ENCODE measurements at places on chromosomes 12 and 14. TPM values are rescaled to one million over a fixed set of nuclear protein-coding genes. Genes with fewer than 3 reads are reported as not detected.

DNA sequence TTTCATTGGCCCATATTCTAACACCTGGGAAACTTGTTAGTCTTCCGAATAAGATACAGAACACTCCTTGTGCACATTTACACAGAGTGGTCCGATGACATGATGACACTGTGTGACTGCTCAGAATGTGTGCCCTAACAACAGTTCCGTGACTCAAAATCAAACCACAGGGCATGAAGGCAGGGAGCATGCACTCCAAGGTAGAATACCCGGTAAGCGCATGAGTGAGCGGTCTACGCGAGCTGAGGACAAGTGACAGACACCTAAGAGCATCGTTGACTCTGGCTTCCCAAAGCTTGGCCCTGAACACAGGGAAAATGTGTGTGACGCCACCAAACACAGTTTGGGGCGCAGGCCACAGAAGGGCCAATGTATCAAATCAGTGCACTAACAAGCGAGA is 18.6 kb downstream of the CLIP1 start:
- DNase-seq: no peak
- H3K27ac ChIP-seq: no peak overlapping the region
- H3K4me3 ChIP-seq: no peak overlapping the region
- H3K36me3 ChIP-seq: peaks cover 14% of the 10 kb centered on the region
- H3K27me3 ChIP-seq: no peaks in the 10 kb centered on the region

- peak; percentile 67 for DNase-seq
- H3K4me1 ChIP-seq: peaks cover 6% of the 10 kb centered on the region
- H3K36me3 ChIP-seq: no peaks in the 10 kb centered on the region
- H3K4me3 ChIP-seq: no peak overlapping the region
Measured at GRCh38 chr12:94140556-94140955, 7.8 kb upstream of the PLXNC1 start.

DNA sequence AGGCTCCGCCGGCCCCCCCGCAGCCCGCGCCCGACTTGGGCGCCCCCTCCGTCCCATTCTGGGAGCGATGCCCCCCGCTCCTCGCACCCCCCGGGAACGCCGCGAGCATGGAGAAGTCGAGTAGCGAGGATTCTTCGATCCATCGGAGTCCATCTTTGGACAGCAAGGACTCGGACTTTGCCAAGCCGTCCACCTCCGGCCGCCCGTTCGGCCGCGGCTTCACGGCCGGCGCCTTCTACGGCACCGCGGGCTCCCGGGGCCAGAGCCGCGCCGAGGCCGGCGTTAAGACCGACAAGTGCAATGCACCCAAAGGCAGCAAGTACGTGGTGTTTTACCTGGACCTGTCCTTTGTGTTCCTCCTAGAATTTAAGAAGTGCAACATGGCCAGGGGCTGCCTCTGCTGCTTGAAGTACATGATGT is 123.6 kb downstream of the TSPAN9 start:
- H3K27ac ChIP-seq: no peak overlapping the region
- peaks cover 43% of the 10 kb centered on the region for H3K27me3 ChIP-seq
- H3K36me3 ChIP-seq: no peaks in the 10 kb centered on the region
- peaks cover 4% of the 10 kb centered on the region for H3K4me1 ChIP-seq

GRCh38 chr12:85580562-85581168 is 255.5 kb downstream of the RASSF9 start:
- no peak for DNase-seq
- no peak overlapping the region for H3K4me3 ChIP-seq
- H3K4me1 ChIP-seq: no peaks in the 10 kb centered on the region
- no peak overlapping the region for H3K27ac ChIP-seq
- H3K36me3 ChIP-seq: no peaks in the 10 kb centered on the region

- peaks cover 13% of the 10 kb centered on the region for H3K36me3 ChIP-seq
- no peaks in the 10 kb centered on the region for H3K27me3 ChIP-seq
- H3K4me1 ChIP-seq: peaks cover 18% of the 10 kb centered on the region
Measured at GRCh38 chr14:102616799-102617198, 24.4 kb downstream of the RCOR1 start.

DNA sequence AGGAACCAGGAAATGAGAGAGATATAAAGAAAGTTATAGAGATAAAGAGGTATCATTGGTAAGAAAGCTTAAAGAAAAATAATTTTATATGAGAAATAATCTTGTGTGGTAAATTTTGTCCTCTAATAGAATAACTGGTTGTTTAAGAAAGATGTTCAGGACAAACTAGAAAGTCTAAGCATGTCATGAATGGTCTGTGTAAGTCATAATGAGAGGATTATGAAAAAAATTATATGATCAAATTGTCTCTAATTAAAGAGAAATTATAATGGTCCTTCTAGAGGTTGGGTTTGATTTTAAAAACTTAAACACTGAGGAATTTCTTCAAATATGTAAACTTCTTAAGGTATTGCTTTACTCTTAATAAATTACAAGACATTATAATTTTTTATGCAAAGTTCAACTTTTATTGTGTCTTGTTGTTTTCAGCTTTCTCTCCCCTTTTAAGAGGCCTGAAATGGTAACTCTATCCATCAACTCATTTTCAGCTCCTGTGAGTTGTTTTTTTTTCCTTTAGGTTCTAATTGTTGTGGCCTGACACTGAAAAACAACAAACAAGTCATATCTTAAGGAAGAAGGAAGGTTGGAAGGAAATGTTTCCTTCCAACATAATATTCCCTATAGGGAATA is 88.2 kb upstream of the CNOT2 start:
- peaks cover 5% of the 10 kb centered on the region for H3K4me1 ChIP-seq
- no peaks in the 10 kb centered on the region for H3K36me3 ChIP-seq
- DNase-seq: no peak
- no peak overlapping the region for H3K27ac ChIP-seq

- peaks cover 8% of the 10 kb centered on the region for H3K4me1 ChIP-seq
- no peak overlapping the region for H3K4me3 ChIP-seq
- peak; percentile 79 for DNase-seq
Measured at GRCh38 chr12:49358483-49359141, 8.7 kb upstream of the SPATS2 start.

DNA sequence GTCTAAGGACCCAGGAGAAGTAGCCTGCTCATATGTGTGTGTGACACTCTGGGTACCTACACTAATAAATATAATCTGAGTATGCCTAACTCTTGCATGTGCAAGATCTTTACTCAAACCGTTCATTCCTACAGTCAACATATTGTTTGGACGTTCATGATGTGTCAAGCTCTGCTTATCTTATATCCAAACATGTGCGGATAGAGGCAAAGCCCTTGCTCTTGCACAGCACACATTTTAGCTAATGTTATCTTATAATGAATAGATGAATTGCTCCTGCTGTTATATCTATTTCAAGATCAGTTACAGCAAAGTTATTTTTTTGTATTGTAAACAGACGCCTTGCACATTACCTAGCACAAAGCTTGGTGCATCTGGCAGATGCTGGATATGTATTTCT is 228.4 kb upstream of the FLRT2 start:
- DNase-seq: no peak
- H3K27me3 ChIP-seq: no peaks in the 10 kb centered on the region

DNA sequence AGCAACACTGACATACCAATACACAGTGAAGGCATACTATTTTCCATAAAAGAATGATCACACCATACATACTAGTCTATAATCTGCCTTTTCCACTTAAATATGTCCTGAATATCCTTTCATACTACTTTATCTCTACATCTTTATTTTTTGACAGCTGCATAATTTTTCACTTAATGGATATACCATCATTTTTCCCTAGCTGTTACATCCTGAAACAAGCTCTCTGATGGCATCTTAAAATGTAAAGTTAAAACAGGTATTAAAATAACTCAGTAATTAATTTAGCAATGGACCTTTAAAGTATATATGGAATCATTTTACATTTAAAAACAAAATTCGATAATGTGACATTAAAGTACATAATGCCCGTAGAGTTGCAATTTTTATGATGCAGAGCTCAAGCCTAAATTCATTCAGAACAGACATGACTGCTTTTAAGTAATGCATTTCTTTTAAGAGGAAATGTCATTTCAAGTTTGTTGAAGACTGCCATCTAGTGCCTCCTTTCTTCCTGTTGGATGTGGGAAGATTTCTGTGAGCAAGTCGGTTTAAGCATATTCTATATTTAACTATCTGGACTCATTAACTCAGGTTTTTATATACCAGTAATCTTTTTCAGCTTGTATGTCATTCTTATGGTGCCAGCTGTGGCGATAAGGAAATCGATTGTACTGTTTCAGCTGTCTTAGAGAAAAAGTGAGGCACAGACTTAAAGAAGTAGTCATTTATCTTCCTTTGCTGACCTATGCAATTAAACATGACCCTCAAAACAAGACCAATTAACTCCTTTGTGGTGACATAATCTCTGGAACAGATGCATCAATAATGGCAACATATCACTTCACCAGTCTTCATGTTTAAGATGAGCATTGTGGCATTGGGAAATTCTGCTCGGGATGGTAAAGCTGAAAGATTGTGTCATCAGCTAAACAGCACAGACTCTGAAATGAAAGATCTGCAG is 20.3 kb downstream of the PRICKLE1 start:
- peaks cover 3% of the 10 kb centered on the region for H3K27me3 ChIP-seq
- H3K27ac ChIP-seq: no peak overlapping the region
- no peaks in the 10 kb centered on the region for H3K36me3 ChIP-seq
- no peaks in the 10 kb centered on the region for H3K4me1 ChIP-seq
- DNase-seq: no peak
- H3K4me3 ChIP-seq: no peak overlapping the region

GRCh38 chr14:95197551-95197950 is 40.2 kb upstream of the DICER1 start:
- H3K27ac ChIP-seq: no peak overlapping the region
- peaks cover 2% of the 10 kb centered on the region for H3K4me1 ChIP-seq
- no peaks in the 10 kb centered on the region for H3K27me3 ChIP-seq
- no peak overlapping the region for H3K4me3 ChIP-seq

DNA sequence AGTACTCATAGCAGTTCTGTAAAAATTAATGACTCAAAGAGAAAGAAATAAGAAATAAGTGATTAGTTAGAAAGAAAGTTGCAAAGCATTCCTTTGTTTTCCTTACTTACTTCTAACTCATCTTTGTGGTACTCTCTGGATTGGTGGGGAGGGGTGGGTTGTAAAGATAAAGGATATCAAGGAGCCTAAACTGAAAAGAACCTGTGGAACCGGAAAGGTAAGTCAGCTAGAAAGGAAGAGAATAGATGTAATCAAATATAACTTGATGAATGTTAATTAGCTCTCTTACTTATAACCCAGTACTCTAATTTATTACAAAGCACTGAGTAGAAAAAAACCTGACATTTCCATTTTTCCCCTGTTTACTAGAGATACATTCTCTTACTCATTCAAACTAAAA is 37.5 kb upstream of the KRR1 start:
- no peaks in the 10 kb centered on the region for H3K36me3 ChIP-seq
- H3K27me3 ChIP-seq: peaks cover 48% of the 10 kb centered on the region
- no peak for DNase-seq
- H3K4me3 ChIP-seq: no peak overlapping the region
- no peaks in the 10 kb centered on the region for H3K4me1 ChIP-seq

Gene PPM1H
- not detected for total RNA-seq

Gene SLCO1B1
- total RNA-seq: not detected

Gene KIF26A
- 0.26 TPM for total RNA-seq
